RWPE1 (cell line): ENCODE measurements at places on chromosomes 6 and 20.

- DNase-seq, result no peak
These were observed 459.5 kb downstream of the LMBRD1 start for GRCh38 chr6:69337311-69337710.

DNA sequence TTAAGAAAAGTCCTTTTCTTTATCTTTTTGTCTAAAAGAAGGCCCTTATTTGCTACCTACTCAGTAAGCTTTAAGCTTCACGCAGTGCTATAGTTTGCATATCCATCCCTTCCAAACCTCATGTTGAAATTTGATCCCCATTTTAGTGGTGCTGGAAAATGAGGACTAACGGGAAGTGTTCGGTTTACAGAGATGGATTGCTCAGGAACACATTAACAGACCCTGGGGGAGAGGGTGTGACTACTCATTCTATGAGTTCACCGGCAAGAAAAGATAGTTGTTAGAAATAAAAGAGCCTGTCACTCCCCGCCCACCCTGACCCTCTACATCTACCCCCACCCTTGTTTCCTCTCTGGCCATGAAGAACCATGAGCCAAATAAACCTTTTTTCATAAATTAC lies 546.2 kb downstream of the MEI4 start:
- DNase-seq, result no peak

DNA sequence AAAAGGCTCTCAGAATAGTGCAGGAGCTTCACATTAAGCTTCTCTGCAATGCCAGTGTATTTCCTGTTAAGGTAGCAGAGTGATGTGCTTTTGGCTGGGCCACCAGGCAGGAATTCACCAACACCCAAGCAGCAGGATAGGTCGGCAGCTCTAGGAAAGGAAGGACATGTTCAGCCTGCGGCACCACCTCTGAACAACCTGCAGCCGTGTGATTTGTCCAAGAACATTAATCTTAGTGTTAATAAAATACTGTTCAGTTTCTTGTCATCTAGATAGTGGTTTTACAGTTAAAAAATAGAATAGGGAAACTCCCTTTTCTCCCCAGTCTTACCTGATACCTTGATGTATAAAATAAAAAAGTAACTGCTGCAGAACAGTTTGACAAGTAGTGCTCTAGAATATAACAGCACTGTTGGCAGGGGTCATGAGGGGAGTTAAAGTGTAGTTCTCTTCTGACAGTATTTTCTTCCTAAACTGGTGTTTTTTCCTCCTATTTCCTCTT lies 18.8 kb downstream of the ZNF292 start:
- no peak for DNase-seq

DNA sequence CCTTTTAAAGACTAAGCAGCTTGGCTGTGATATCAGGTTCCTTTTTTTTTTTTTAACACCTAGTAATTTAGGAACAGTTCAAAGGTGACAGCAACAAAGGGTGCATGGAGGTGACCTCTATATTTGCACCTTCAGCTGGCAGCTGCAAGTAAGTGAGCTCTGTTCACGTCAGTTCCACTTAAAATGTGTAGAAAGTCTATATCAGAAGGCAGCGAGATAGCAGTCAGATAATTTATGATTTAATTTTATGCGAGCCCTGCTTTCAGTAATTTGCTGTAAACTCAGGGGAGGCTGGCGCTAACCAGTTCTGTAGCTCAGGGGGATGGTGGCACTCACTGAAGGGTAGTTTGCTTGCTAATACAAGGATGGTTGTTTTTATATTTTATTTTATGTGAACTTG lies 602.8 kb upstream of the MMS22L start:
- no peak for DNase-seq

GRCh38 chr6:41161380-41161779 lies 1.5 kb downstream of the TREM2 start:
- no peak for DNase-seq
